ENCODE measurements at places on chromosomes 3 and 15.

GRCh38 chr3:134516905-134517304 is 31.0 kb downstream of the CEP63 start:
- DNase-seq: no peak

- no peak for DNase-seq
Observed at GRCh38 chr3:69413551-69414207, 27.8 kb upstream of the FRMD4B start.

DNA sequence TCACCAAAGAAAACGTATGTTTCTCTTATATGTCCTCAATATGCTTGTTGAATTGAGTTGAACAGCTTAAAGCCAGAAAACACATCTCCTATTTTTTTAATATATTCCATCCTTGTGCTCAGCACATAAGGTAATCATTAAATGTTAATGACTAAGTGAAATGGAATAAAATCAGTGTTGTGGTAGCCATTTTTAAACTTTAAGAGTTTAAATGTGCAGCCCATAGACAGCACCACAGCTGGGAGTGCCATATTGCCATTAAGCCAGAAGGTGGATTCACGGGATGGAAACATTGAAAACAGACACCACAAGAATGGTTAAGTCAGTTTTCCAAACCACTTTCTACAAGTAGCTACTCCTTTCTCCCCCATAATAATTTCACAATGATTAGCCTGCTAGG is 76.8 kb upstream of the C15orf61 start:
- DNase-seq: no peak

- no peak for DNase-seq
Observed at GRCh38 chr3:63624941-63625560, 27.4 kb upstream of the SNTN start.

DNA sequence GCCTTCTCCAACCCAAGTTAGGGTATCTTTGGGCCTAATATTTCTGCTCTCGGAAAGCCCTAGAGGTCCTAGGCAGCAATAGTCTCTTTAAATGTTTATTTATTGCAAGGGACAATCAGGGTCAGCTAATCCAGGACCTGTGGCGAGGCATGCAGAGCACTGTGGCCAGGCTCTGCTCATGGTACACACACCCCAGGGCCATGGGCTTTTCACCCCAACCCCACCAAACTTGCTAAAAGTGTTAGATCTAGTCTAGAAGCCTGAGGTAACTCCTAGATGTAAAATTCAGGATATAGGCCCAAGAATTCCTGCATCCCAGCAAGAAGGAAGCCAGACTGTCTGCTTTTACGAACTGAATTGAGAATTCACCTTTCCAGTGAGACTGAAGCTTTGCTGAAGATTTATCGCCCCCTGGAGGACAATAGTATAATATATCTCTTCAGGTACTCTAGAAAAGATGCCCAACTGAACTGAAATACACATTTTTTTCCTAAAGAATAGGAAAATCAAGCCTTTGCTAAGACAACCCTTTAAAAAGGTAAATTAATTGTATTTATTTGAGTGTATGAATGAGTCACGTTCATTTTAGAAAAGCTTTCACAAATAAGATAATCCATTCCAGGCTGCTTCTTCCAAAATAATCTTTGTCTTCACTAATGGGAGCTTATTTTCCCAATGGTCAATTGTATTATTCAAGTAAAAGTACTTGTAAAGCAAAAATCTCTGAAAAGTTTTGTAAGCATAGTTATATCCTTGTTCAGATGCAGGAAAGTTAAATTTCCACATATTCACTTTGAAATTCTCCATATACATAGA is 89.8 kb downstream of the LRRC3B start:
- no peak for DNase-seq

DNA sequence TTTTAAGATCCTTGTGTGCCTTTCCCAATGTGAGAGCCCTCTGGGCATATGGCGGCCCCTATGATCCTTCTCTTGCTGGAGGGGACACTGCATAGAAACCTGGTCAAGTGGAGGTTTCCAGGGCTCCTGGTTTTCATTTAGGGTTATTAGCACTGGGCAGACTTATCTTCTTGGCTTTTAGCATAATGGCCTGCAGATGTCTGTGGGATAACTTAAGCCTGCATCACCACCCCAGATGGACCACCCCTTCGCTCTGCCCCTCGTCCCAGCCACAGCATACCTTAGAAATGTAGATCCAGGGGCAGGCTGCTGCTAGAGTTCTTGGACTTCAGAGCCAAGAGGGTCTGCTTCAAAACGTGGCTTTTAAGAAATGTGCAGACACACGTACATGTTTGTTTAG is 340.3 kb upstream of the CTDSPL start:
- no peak for DNase-seq

DNA sequence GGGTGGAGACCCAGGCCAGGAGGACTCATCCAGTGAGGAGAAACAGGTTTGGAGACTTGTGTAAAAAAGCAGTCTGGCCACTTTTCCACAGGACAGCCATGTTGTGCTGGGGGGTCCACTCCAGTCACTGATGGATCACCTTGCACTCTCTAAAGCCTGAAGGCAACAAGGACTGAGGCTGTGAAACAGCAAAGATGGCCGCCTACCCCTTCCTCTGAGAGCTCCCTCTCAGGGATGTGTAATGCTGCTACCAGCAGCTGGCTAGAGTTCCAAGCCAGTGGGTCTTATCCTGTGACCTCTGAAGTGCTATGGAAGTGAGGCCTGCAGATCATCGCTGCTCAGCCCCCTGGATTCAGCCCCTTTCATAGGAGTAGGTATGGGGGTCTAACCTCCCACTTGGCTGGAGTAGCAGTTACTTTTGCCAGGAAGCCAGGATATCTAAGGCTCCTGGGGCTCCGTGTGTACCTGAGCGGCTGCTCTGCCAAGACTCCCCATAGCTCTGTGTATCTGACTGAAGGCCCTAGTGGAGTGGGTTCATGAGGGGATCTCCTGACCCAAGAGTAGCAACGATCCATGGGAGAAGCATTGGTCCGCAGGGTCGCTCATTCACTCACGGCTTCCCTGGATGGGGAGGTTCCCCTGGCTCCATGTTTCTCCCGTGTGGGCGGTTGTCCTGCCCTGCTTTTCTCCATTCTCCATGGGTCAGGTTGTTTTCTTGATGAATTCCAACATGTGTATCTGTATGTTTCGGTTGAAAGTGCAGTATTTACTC is 69.9 kb upstream of the TNFSF10 start:
- DNase-seq: no peak

GRCh38 chr15:42692536-42692935 is 44.4 kb downstream of the CDAN1 start:
- no peak for DNase-seq

DNA sequence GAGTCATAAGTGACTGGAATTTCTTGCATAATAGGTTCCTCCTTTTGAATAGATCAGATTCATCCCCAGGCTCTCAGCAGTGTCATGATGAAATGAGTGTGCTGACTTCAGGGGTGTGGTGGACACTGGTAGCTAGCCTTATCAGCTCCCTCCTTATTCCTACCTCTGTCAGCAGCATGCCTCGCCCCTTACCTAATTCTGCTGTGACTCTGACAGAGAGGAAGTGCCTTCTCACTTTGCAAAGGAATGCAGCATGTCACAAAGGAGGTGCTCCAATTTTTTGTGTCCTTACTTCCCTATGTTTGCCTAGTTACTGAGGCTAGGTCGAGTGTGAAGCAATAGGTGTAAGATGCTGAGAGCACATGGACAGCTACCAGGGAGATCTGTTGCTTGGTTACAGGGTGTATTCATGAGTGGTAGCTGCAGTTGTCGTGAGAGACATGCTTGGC is 90.6 kb downstream of the TNFAIP8L3 start:
- no peak for DNase-seq

GRCh38 chr3:157542711-157543500 is 39.7 kb upstream of the VEPH1 start:
- DNase-seq: no peak

GRCh38 chr3:146313746-146314111 is 62.8 kb upstream of the PLSCR4 start:
- DNase-seq: no peak

DNA sequence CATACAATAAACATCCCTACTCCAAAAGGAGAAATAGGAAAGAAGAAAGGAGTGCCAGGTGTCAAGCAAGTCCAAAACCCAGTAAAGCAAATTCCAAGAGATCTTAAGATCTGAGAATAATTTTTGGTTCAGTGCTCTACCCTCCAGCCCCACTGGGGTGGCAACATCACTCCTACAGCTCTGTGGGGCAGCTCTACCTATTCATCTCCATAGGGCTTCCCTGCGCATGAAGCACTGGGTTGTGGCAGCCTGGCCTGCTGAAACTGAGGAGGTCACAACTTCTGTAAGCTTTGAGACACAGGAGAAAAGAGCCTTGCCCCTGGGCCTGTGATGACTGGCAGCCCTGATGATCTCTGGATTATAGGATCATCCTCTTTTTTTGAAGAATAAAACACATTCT is 378.2 kb upstream of the SOX14 start:
- DNase-seq: no peak
